ENCODE measurements at places on chromosomes 5 and 9. TPM values are rescaled to one million over a fixed set of nuclear protein-coding genes. Genes with fewer than 3 reads are reported as not detected.
A peak's percentile ranks its signal among the peaks of the same experiment; 100 is the strongest.

DNA sequence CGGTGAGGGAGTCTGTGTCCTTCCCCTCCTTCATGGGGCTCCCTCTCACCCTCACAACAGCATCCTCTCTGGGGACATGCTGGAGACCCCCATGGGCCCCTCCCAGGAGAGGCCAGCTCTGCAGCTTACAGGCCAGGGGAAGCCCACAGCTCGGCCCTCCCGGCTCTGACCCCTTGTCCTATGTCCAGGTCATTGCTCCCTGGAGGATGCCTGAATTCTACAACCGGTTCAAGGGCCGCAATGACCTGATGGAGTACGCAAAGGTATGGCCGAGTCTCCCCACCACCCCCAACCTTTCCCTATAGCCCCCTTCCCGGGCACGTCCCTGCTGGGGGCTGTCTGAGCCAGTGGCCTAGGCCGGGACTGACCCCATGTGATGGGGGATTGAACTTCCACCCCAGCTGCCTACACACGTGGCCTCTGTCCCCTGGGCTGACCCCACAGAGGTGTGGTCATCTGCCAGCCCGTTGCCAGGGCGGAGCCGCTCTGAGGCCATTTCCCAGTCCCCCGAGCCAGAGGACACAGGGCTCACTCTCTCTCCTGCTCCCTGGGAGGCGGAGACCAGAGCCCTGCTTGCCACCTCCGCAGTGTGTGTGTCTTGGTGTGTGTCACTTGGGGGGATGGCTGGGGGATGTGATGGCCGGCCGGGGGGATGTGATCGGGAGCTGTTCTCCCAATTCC, 21.9 kb downstream of the ASS1 start:
- no peak for DNase-seq
- no peaks in the 10 kb centered on the region for H3K4me1 ChIP-seq
- H3K4me3 ChIP-seq: no peak overlapping the region
- H3K27me3 ChIP-seq: peaks cover 21% of the 10 kb centered on the region

The MLANA gene
- polyA plus RNA-seq: not detected

DNA sequence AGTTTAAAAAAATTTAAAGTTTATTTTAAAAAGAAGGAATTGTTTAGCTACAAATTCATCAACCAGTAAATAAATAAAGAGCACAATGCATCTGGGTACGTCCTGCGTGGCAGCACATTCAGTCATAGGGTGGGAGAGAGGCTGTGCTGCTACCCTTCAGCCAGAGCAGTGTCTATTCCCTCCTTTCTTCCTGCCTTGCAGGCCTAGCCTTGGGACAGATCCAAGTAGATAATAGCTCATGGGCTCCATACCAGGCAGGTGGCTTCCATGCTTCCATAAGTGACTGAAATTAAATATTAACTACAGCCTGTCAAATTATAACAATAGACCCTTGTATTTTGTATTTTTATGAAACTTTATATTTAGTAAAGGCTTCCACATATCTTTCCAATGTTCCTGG, 408.3 kb upstream of the RGMB start:
- no peaks in the 10 kb centered on the region for H3K36me3 ChIP-seq
- no peaks in the 10 kb centered on the region for H3K4me1 ChIP-seq
- H3K27ac ChIP-seq: no peak overlapping the region
- H3K4me3 ChIP-seq: no peak overlapping the region
- DNase-seq: no peak

DNA sequence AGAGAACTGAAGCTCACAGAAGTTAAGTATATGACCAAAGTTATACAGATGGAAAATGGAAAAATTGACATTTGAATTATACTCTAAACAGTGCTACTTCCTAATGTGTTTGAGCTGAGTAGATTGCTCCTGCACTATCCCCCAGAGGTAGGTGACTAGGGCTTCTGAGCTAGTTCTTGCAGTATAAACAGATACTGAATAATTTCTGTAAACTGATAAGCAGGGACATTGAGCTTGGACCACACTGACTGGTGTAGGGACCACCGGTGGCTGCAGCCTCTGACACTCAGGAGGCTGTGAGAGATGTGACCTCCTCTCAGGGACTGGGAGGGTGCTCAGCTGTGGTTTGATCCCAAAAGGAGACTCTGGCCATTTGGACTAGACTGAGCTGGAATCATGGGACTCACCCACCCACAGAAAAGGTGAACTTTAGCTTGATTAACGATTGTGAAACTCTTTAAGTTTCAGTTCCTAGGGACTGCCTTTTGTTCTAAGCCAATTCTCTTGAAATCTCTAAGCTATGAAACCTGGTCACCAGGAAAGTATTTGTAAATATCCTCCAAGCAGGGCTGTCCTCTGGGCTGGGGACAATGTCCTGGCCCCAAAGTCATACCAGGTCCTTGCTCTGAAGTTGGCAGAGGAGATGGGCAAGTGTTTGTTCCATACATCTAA, 291.5 kb downstream of the SEC61B start:
- no peaks in the 10 kb centered on the region for H3K36me3 ChIP-seq
- no peaks in the 10 kb centered on the region for H3K27me3 ChIP-seq
- H3K4me1 ChIP-seq: peaks cover 72% of the 10 kb centered on the region
- H3K4me3 ChIP-seq: peak overlapping the region; percentile 64

DNA sequence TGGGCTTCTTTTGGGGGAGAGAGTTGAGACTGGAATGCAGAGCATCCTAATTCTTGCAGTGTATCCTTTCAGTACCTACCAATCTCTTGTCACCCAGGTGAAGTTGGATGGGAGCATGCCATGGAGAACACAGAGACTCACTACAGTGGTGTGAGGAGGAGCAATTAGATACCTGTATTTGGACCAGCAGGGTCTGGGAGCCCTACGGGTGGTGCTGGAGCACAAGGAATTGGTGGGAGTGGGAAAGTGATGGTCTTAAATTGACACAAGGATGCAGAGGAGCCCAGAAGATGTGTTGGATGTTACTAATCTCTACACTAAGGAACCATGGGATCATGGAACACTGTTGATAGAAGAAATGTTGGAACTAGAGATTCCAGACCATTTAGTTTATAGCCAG, 212.7 kb downstream of the CHSY3 start:
- no peaks in the 10 kb centered on the region for H3K36me3 ChIP-seq
- no peak overlapping the region for H3K27ac ChIP-seq
- no peaks in the 10 kb centered on the region for H3K4me1 ChIP-seq
- no peak overlapping the region for H3K4me3 ChIP-seq

DNA sequence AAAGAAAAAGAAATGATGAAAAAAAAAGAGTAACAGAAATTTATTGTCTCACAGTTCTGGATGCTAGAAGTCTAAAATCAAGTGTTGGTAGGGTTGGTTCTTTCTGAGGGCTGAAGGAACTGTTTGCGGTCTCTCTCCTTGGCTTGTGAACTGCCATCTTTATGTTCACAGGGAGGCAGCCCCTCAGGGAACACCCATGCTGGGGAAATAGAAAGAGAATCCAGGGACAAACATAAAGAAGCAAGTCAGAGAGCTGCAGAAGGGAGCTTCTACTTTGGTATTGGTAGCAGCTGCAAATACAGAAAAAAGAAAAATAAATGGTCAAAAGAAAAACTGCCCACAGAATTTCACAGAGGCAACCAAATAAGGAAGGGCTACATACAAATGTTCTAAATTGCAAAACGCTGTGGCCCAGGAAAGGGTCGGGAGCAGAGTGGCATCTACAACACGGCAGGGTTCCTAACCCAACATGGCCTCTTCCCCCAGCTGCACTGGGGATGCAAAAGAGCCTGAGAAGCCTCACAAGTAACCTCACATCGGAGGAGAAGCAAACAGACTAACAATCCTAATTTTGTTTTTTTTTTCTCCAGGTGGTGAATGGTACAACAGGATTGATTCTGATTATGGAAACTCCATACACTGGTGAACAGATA, 37.4 kb downstream of the ELOVL7 start:
- H3K27me3 ChIP-seq: peaks cover 7% of the 10 kb centered on the region
- no peak overlapping the region for H3K27ac ChIP-seq
- no peaks in the 10 kb centered on the region for H3K4me1 ChIP-seq
- H3K36me3 ChIP-seq: no peaks in the 10 kb centered on the region
